ENCODE measurements at places on chromosomes 2 and 18.

GRCh38 chr2:42909966-42910365 lies 117.6 kb upstream of the HAAO start:
- no peak for DNase-seq

- DNase-seq, result no peak
These were observed 966 bp upstream of the OXER1 start for GRCh38 chr2:42764901-42765300.

- DNase-seq, result no peak
These were observed 811.6 kb downstream of the PLCL1 start for GRCh38 chr2:198615972-198616371.

DNA sequence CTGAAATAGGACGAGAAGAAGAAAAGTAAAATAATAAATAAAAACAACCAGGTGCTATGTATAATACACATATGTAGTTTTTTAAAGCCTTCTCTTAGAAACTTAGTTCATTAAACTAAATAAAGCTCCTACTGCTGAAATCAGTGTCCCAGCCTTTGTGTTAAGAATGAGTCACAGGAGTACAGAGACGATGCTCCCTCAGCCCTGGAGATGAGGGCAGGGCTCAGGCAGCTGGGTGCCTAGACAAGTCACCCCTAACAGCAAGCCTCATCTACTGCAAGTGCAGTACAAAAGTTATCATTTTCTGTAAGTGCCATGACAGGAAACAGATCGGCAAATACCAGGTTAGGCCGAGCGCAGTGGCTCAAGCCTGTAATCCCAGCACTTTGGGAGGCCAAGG lies 18.2 kb downstream of the KIDINS220 start:
- no peak for DNase-seq

GRCh38 chr2:145206496-145207281 lies 686.8 kb upstream of the ZEB2 start:
- no peak for DNase-seq

GRCh38 chr2:45904946-45905631 lies 253.6 kb downstream of the PRKCE start:
- DNase-seq, result no peak

GRCh38 chr2:36459725-36460137 lies 104.2 kb downstream of the CRIM1 start:
- no peak for DNase-seq

- no peak for DNase-seq
These were observed 60.2 kb upstream of the FAM117B start for GRCh38 chr2:202574541-202574940.

DNA sequence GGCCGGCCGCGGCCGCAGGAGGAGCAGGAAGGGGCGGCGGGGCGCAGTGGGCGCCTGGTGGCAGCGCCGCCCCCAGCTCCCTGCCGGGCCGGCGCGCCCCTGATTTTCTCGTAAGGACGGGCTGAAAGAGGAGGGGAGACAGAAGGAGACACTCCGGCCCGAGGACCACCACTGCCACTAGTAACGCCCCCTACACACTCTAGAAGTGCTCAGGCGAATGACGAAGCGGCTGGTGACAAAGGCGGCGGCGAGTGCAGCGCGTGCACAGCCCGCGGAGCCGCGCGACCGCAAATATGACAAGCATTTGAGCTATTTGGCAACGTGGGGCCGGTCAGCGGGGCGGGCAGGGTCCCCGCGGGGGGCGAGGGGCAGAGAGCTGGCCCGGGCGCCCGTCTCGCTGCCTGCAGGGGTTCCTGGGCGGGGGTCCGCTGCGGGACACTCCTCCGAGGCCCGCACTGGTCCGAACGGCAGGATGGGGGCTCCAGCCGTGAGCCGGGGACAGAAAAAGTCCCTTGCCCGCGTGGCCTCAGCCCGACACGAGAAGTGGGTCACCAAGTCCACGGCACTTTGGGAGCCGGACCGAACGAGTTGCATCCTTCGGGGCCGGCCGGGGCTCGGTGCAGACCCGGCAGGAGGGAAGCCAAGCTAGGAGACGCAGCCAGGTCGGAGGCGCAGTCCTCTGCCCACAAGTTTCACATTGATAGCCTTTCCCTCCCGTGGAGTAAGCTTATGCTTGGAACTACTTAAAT lies 524 bp upstream of the SERTAD2 start:
- peak; percentile 45 for DNase-seq

GRCh38 chr2:72235497-72236415 lies 88.1 kb upstream of the CYP26B1 start:
- no peak for DNase-seq

- DNase-seq, result no peak
These were observed 33.6 kb upstream of the KCNG2 start for GRCh38 chr18:79764131-79764530.

DNA sequence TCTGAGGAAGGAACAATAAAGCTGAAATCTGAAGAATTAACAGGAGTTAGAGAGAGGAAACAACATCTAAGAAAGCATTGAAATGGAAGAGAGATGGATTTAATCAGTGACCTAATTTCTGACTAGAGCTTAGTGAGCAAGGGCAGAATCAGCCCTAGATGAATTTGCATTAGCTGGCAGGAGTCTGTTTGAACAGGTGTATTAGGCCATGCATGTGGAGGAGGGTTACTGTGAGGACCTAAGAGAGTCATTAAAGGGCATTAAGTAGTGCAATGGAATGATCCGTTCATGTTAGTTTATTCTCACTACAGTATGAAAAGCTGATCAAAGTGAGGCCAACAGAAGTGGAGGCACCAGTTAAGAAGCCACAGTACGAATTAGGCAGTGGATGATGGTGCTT lies 285.3 kb downstream of the GRB14 start:
- no peak for DNase-seq

- DNase-seq, result no peak
These were observed 244.4 kb upstream of the MGAT5 start for GRCh38 chr2:134009440-134009839.

DNA sequence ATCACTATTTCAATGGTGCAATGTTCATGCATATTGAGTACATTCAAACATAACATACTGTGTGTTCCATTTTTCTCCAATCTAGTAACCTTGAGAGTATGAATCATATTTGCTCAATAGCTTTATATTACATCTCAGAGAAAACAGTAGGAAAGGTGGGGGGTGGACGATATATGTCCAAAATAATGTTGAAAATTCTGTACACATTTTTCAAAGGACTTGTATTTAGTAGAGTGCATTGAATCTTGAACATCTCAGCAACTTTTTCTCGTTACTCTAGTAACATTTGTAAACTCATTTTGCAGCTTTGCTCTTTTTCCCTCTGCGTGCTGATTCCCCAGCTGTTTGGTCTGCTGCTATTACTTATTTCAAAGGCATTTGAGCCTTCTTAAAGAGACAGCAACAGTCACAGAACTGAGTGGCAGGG lies 1487.0 kb downstream of the LRP1B start:
- DNase-seq, result no peak

- DNase-seq, result no peak
These were observed 146.7 kb downstream of the PDE1A start for GRCh38 chr2:182280118-182280517.

DNA sequence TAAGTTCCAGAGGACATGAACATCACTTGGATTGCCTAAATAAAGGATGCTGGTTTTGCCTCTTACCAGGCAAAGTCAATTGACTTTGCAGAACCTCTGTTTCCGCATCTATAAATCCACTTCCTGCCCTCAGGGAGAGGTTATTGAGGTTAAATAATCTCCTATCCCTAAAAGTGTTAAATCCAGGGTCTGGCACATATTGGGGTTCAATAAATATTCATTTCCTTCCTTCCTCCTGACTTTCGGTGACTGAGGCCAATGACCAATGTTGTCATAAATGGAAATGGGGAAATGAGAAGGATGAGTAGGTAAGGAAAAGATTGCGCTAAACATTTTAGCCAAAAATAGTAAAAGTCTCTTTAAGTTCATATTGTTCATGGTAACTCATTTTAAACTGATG lies 16.0 kb downstream of the BCL2 start:
- no peak for DNase-seq

DNA sequence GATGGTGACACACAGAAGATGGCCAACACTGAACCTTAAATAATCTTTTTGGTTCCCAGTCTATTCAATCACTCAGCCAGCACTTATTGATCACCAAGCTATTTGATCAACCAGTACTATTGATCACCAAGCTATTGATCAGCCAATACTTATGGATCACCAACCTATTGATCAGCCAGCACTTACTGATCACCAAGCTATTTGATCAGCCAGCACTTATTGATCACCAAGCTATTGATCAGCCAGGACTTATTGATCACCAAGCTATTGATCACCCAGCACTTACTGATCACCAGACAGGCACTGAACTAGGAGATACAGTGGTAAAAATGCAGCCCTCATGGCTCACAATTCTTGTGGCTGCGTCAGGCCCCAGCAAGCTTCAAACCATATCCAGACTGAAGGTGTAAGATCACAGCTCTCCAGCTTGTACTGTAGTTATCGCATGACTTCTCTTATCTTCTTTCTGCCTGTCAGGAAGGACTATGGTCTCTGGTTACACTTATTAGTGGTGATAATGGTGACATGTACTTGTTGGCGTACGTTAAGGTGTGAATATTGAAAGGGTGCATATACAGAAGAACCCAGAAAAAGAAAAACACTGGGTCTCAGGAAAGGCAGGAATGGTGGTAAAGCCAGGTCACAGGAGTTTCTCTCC lies 18.4 kb upstream of the B3GNT2 start:
- DNase-seq, result no peak

GRCh38 chr2:111883661-111884591 lies at the start of gene ANAPC1:
TSS of gene ANAPC1 (minus strand) at chr2:111884193. CDS start at chr2:111880825, 3,368 bp downstream.
- peak; percentile 70 for DNase-seq

DNA sequence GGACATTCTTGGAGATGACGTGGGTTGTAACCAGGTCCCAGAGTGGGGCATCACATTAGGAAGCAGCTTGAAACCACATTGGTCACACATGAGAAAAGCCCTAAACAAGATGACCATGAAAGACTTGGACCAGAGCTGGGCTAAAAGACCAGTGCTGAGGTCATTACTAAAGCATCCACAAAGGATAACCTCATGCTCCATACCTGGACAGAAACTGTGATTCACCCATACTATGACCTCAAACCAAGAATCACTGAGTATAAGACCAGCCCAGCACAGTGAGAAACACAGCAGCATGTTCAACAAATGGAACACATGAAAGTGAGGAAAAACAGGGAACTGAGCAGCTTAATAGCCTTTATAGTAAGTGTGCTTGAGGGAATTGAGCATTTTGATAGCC lies 635.5 kb upstream of the NETO1 start:
- DNase-seq, result no peak

DNA sequence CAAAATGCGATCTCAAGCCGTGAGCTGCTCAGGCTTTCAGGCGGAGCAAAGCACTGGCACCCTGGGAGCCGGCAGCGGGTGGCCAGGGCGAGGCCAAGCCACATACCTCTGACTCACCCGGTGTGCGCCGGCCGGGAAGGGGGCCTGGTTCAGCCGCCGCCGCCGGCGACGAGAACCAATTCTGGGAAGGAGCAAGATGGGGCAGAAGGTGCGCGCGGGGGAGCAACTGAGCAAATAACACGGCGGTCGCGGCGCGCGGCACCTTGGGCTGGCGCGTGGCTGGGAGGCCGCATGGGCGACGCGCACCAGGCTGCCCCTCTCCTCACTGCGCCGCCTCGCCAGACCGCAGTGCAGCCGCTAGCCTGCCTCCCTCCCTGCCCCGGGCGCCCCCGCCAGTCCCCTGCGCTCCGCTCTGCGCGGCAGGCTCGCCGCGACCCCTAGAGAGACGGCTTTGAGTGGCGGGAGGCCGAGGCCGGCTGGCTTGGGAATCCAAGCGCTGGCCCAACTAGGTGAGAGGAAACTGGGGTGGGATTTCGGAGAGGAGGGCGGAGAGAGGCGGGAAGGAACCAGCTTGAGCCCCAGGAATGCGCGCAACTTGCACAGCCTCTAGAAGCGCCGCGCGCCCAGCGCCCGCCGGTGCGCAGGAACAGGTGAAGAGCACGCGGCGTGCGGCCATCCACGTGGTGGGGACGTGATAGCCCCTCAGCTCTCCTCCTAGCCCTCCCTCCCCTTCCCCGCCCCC lies 3.2 kb downstream of the NRP2 start:
- no peak for DNase-seq

DNA sequence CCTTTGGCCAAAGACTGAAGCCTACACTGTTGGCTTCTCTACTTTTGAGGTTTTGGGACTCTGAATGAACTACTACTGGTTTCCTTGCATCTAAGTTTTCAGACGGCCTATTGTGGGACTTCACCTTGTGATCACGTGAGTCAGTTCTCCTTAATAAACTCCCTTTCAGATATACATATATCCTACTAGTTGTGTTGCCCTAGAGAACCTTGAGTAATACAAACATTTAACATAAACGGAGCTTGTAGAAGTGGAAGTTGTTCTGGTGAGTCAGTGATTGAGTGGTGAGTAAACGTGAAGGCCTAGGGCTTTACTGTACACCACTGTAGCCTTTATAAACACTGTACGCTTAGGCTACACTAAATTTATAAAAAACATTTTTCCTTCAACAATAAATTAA lies 107.2 kb upstream of the CDH2 start:
- DNase-seq, result no peak
